Tongue (tissue), 3 donors: ENCODE measurements at places on chromosomes 16 and 17. TPM values are rescaled to one million over a fixed set of nuclear protein-coding genes. Genes with fewer than 3 reads are reported as not detected.

CTRL gene
- 0.51 TPM for total RNA-seq

STAC2 gene
- 0.41 TPM for total RNA-seq

HOXB6 gene
- not detected for total RNA-seq

TRIM16 gene
- total RNA-seq, result 52.3 TPM
